Endodermal cell (in vitro differentiated cells): ENCODE measurements at places on chromosomes 5 and 9. TPM values are rescaled to one million over a fixed set of nuclear protein-coding genes. Genes with fewer than 3 reads are reported as not detected.

- DNase-seq, result no peak
- H3K27ac ChIP-seq, result no peak overlapping the region
- no peak overlapping the region for H3K4me3 ChIP-seq
- H3K4me1 ChIP-seq, result no peaks in the 10 kb centered on the region
Observed at GRCh38 chr9:132245465-132245864, 83.6 kb downstream of the NTNG2 start.

- H3K27ac ChIP-seq, result peak overlapping the region; percentile 96
- peak overlapping the region; percentile 96 for H3K4me3 ChIP-seq
- H3K27me3 ChIP-seq, result no peaks in the 10 kb centered on the region
- peaks cover 12% of the 10 kb centered on the region for H3K4me1 ChIP-seq
- H3K36me3 ChIP-seq, result no peaks in the 10 kb centered on the region
Observed at GRCh38 chr9:35114113-35114839, 1.4 kb downstream of the ATOSB start.

The ACTBL2 gene
- not detected in 2 replicates for total RNA-seq

DNA sequence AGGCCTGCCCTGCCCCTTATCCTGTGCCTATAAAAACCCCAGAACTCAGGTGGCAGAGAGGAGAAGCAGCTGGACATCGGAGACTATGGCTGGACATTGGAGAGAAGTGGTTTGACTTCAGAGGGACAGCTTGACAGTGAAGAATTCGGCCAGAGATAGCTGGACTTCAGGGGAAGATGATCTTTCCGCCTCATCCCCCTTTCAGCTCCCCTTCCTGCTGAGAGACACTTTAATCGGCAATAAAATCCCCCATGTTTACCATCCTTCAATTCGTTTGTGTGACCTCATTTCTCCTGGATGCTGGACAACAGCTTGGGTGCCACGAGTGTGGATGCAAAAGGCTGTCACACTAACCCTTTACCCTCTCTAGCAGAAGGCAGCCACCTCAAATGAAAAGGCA is 134.1 kb upstream of the TUT7 start:
- H3K4me3 ChIP-seq, result no peak overlapping the region
- no peaks in the 10 kb centered on the region for H3K27me3 ChIP-seq
- H3K4me1 ChIP-seq, result peaks cover 20% of the 10 kb centered on the region
- DNase-seq, result no peak
